Hematopoietic multipotent progenitor cell (in vitro differentiated cells): ENCODE measurements at places on chromosomes 16 and 17.
A peak's percentile ranks its signal among the peaks of the same experiment; 100 is the strongest.

- DNase-seq = no peak
Measured at GRCh38 chr17:14580499-14580898, 279.6 kb downstream of the HS3ST3B1 start.

- DNase-seq = no peak
Measured at GRCh38 chr16:84503751-84504395, 586 bp downstream of the MEAK7 start.

- no peak for DNase-seq
Measured at GRCh38 chr16:12220766-12221165, 244.2 kb downstream of the SNX29 start.

DNA sequence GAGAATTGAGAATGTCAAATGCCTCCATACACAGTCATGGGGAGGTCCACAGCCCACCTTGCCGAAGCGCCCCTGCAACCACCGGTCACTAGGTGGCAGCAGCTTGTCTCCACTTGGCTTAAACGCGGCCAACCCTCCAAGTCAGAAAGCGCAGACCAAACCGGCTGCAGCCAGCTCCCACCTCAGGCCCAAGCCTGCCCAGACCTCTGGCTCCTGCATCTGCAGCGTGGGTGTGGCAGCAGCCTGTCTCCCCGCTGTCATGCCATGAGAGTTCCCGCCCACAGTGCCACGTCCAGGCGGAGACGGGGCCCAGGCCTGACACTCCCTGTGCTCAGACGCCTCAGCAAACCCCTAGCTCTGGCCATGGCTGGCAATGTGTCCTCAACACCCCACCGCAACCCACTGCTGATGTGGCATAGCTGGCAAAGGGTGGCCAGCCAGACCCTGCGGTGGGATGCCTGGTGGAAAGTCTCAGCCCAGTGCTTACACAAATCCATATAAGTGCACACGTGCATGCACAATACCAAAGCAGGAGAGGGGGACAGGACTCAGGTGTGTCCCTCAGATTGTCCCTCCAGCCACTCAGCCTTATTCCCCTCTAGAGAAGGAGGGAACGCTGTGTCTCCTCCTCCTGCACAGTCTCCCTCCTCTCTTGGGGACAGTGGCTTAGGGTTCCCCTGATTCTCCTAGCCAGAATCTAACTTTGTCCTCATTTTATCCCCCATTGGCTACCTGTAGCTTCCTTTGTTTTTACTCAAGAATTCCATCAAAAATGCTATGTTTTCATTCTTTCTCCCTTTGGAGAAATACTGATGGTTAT is 10.9 kb downstream of the COPZ2 start:
- DNase-seq = no peak

- DNase-seq = peak; percentile 48
Measured at GRCh38 chr16:13307255-13307654, 405.9 kb downstream of the SHISA9 start.

- no peak for DNase-seq
Measured at GRCh38 chr17:57109393-57110151, 24.5 kb downstream of the AKAP1 start.

DNA sequence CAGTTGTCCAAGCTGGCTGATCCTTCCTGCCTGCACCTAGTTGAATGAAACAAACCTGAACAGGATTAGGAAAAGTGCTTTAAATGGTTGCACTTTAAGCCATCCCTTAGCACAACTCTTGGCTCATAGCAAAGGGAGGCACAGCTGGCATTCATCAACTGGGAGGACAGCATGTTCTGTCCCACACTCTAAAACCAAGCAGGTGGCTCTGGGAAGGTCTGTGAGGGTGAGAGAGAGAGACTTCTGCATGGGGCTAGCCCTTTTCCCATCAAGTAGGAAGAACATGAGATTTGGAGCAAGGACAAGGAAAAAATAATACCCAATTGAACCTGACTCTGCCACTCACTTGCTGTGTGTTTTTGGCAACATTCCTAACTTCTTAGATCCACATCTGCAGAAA is 140.9 kb upstream of the CCL2 start:
- DNase-seq = no peak

DNA sequence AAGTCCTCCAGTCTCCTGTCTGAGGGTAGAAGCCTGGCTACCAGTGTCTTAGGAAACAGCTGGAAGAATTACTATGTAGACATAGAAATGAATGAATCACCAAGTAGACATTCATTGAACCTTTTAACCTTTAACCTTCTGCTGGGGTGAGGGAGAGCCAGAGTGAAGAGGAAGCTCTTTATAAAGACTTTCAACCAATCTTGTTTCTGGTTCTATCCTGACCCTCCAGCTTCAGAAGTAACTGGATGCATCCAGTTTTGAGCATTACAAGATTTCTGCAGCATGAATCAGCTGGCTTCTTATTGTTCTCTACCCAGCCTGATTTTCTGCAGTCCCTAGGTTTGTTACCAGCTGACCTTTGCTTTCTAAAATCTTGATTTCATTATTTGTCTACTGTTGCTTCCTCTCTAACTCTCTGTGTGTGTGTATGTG is 8.5 kb downstream of the TEKT1 start:
- DNase-seq = no peak

DNA sequence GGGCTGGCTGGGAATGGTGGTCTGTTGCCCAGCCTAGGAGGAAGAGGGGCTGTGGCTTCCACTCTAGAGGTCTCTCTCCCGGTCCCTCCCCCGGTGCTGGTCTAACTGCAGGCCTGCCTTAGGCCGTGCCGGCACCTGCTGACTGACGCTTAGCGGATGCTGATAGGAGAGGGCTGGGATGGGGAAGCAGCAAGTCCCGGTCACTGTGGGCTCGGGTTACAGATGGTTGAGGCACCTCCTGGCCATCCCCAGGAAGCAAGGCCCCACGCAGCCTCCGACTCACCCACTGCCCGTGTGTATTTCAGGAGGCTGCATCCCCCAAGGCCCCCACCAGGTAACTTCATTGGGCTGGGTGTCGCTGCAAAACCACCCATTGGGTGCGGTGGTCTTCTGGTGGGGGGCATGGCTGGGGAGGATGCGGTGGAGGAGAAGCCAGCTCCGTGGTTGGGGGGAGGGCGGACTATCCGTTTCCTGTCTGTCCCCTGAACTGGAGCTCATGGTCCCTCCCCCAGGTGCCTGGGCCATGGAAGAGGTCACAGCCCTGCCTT is 278.9 kb downstream of the SEC14L1 start:
- DNase-seq = no peak

- DNase-seq = no peak
Measured at GRCh38 chr17:71413935-71414334, 706.9 kb upstream of the SOX9 start.

DNA sequence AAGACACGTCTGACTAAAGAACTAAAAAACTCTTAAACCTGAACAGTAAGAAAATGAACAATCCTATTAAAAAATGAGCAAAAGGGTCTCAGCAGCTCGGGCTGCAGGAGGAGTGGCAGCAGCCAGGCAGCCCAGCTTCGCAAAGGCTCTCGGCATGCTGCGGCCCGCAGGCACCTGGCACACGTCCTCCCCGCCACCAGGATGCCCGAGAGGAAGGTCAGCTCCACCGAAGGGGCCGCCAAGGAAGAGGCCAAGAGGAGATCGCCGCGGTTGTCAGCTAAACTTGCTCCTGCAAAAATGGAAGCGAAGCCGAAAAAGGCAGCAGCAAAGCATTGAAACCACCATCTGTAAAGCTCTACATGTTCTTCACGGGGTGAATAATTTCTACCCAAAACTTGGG is 173.5 kb downstream of the BCAS3 start:
- no peak for DNase-seq

- DNase-seq = no peak
Measured at GRCh38 chr16:13977177-13977576, 57.2 kb downstream of the ERCC4 start.

DNA sequence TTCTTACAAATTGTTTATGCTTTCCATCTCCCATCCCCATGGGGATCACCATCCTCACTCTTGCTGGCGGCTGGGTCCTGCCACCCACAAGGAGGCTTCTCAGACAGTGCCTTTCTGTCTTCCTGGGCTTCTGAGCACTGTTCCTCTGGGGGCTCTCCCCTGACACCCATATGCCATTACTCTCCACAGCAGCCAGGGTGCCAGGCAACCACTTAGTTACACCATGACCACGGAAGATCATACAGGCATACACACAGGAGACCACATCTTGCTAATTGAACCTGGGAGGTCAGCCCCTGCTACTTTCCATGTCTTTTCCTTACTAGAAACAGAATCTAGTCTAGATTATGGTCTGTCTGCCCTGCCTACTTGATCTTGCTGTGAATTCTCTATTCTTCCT is 27.7 kb upstream of the HS3ST2 start:
- DNase-seq = no peak

DNA sequence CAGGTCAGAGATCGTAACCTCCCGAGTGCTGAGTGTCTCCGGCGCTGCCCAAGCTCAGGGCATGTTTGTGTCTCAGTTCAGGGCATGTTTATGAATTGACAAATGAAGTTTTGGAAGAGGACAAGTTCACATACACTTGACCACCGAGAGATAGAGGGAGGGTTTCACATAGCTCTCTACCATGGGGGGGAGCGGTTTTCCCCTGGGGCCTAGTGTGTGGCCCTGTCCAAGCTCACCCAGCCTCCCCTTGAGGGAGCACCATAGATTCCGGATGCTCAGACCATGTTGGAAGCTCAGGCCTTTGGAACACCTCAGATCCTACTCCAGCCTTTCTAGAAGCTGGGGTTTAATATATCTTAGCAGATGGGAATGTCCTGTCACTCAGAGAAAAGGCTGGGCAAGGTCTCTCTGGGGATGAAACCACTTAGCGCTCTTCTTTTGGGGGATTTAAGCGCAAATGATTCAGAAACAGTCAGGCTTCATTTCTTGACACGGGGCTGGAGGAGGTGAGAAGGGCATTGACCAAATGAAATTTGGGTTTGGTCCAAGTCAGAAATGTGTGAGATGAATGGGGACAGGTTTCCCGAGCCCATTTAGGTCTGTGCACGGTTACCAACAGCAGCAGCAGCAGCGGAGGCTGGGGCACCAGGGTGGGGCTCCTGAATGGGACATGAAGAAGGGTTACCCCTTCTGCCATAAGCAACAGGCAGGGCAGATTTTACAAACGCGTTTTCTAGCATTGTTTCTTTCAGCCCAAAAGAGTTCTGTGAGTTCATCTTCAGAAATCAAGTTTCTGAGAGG is 96.6 kb downstream of the METRNL start:
- DNase-seq = no peak

GRCh38 chr17:48240562-48241130 is 133.1 kb downstream of the SNX11 start:
- DNase-seq = no peak

GRCh38 chr16:3587547-3588110 is 10.4 kb upstream of the NLRC3 start:
- DNase-seq = no peak

DNA sequence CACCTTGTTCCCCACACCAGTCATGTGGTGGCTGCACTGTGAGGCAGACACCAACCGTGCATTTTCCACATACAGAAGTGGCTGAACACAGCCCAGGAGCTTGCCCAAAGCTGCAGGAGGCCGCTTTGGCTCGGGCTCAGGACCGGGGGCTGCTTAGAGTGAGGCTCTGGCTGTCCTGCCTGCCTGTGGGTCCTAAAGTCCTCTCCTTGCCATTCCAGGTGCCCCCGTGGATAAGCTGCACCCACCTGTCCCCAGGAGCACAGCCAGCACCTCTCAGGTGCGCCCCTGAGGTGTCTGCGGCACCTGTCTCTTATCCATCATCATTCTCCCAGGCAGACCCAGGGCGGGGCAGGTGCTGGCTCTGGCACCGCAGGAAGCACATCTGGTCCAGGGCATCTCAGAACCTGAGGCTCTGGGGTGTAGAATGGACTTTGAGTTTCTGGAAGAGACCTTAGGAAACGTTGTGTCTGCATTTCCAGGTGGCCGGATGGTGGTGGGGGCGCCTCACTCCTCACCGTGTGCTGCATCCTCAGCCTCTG is 180.5 kb upstream of the ZNF469 start:
- no peak for DNase-seq

DNA sequence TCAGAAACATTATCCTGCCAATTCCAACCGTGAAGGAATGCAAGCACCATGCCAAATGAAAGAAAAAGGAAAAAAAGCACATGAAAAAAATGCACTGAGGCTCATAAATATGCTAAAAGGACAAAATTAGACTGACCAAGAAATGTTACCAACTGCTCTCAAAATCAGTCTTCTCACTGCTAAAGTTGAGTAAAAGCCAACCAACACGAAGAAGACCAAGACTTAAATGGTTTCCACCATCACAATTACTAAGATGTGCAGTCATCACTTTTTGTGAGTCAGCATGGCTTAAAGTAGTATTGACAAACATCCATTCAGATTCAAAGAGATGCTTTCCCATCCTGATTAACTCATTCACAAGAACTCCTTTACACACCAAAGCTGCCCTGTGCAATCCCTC is 16.4 kb downstream of the CDYL2 start:
- DNase-seq = no peak

GRCh38 chr16:5001571-5001970 is 32.2 kb downstream of the NAGPA start:
- no peak for DNase-seq

GRCh38 chr17:81390029-81390872 is 5.0 kb upstream of the BAHCC1 start:
- DNase-seq = no peak

GRCh38 chr16:83624429-83625120 is 183.2 kb upstream of the HSBP1 start:
- no peak for DNase-seq

GRCh38 chr16:73216932-73217331 is 169.0 kb upstream of the ZFHX3 start:
- DNase-seq = no peak

DNA sequence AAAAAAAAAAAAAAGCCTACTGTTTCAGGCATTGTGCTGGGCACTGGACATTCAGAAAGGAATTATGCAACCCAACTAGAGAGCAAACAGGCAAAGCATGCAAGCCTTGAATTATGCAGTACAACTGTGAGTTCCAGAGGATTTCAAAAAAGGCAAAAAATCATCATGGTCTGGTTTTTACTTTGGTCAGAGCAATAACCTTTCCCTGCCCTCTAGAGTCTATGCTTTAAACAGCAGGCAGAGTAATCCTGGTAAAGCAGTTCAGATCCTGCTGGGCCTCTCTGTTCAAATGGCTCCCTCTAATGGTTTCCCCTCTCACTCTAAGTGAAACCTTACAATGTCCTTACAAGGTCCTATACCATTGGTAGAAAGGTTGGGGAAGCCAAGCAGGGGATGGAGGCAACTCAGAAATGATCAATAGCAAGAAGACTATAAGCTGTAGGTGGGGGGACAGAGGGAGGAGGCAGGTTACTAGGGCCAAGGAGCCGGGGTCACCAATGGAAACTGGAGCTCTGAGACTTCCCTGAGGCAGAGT is 4.6 kb upstream of the TAF15 start:
- DNase-seq = peak; percentile 86
